Aorta (tissue), 5 donors: ENCODE measurements at places on chromosomes 6 and 20. TPM values are rescaled to one million over a fixed set of nuclear protein-coding genes. Genes with fewer than 3 reads are reported as not detected.

GRCh38 chr20:47971058-47971791, 185.9 kb upstream of the SULF2 start:
- no peaks in the 10 kb centered on the region for H3K27me3 ChIP-seq
- no peak for DNase-seq
- H3K4me3 ChIP-seq = no peak overlapping the region
- no peak overlapping the region for H3K27ac ChIP-seq
- no peaks in the 10 kb centered on the region for H3K36me3 ChIP-seq
- H3K4me1 ChIP-seq = no peaks in the 10 kb centered on the region

DNA sequence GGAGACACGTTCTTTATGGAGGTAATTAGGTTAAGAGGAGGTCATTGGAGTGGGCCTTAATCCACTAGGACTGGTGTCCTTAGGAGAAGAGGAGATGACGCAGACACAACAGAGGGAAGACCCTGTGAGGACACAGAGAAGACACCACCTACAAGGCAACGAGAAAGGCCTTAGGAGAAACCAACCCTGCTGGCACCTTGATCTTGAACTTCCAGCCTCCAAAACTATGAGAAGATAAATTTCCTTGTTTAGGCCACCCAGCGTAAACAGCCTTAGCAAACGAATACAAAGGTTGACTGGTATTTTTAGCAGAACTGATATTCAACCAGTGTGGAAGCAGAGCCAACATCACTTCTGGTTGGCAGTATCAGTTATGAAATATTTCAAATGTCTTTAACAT, 75.2 kb downstream of the GFOD1 start:
- DNase-seq = no peak
- no peaks in the 10 kb centered on the region for H3K27me3 ChIP-seq
- H3K4me3 ChIP-seq = no peak overlapping the region
- H3K36me3 ChIP-seq = no peaks in the 10 kb centered on the region
- H3K27ac ChIP-seq = no peak overlapping the region
- H3K4me1 ChIP-seq = peaks cover 9% of the 10 kb centered on the region

The SAMD3 gene
- total RNA-seq = 1.2 TPM

- no peak for DNase-seq
Measured at GRCh38 chr6:155578251-155578650, 122.6 kb upstream of the NOX3 start.

The THEMIS gene
- 1.7 TPM for total RNA-seq

DNA sequence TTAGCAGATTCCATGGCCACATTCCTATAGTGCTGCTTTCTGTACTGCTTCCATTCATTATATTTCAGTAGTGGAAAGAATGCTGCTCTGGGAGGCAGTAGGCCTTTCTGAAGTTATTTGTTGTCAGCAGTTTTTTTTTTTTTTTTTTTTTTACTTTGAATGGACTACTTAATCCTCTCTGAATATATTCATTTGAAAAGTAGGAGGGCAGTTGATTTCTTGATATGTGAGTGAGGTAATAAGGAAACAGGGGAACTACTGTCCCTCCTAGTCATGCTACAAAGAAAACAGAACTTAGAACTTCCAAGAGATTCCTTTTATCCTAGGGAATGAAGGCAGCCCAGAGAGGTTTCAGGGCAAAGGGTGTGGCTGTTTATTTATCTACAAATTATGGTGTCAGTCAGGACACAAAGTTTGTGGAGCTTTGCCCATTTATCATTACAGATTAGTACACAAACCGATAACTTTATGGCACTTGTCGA, 155.9 kb downstream of the JARID2 start:
- no peaks in the 10 kb centered on the region for H3K4me1 ChIP-seq
- DNase-seq = no peak
- no peak overlapping the region for H3K27ac ChIP-seq
- no peak overlapping the region for H3K4me3 ChIP-seq

DNA sequence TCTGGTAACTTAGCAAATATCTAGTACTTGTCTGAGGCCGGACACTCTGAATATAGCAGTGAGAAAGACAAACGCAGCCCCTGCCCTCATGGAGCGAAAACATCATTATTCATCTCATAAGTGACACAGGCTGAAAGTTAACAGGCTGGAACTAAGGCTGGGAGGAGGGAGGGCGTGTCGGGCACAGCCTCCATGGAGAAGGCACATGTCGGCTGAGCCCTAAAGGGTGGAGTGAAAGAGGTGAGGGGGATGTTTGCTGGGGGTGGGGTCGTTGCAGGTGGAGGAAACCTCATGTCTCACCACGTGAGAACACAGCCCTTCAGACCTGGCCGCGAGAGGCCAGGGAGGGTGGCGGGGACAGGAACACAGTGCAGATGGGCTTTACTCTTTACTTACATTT, 108.8 kb upstream of the FOXC1 start:
- no peak overlapping the region for H3K27ac ChIP-seq
- no peaks in the 10 kb centered on the region for H3K4me1 ChIP-seq
- DNase-seq = no peak
- no peak overlapping the region for H3K4me3 ChIP-seq

DNA sequence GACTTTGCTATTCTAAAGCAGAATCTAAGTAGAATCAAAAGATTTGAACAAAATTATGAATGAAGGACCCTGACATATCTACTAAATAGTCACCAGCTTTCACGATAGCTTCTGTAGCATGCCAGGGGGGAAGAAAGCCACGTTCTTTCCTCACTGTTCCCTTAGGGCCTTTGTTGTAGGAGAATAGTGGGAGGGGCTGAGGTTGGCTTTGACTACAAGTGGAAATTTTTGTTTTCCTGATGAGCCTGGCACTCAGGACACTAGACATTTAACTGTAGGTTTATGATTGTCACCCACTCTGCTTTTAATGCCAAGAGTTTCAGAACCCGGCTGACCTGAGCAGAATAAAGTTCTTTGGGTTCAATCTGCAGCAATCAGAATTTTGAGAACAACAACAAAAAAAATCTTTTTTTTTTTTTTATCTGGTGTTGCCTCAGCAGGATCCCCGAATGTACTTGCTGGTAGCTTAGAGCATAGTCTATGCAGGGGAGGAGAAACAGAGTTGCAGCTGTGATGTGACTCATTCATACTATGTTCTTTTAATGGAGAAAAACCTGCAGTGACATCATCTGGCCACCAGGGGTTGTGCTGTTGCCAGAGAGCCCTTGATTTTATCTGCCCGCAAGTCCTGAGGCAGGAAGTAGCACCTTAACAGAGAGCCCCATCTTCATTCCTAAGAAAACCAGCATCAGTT, 38.5 kb downstream of the TPD52L1 start:
- no peak overlapping the region for H3K27ac ChIP-seq
- peak; percentile 58 for DNase-seq
- H3K4me1 ChIP-seq = peaks cover 7% of the 10 kb centered on the region
- no peaks in the 10 kb centered on the region for H3K27me3 ChIP-seq
- no peaks in the 10 kb centered on the region for H3K36me3 ChIP-seq

DNA sequence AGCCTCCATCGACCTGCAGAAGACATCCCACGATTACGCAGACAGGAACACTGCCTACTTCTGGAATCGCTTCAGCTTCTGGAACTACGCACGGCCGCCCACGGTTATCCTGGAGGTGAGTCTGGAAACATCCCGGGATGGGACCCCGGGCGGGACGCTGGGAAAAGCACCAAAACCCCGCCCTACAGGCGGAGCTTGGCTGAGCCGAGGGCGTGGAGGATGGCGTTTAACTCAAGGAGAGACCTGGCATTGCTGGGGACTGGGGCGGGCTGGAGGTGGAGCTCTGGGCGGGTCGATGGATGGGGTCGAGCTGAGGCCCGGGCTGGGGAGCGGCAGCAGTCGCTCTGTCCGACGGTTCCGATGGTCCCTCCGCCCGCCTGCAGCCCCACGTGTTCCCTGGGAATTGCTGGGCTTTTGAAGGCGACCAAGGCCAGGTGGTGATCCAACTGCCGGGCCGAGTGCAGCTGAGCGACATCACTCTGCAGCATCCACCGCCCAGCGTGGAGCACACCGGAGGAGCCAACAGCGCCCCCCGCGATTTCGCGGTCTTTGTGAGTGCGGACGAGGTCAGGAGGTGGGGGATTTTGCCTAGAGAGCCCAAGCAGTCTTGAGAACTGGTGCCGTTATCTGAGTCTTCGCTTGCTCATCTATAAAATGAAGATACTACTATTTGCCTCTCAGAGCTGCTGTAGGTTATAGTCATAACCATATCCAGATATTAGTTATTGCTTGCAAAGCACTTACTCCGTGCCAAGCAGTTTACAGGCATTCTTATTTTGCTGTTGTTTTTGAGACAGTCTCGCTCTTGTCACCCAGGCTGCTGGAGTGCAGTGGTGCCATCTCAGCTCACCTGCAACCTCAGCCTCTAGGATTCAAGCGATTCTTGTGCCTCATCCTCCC, 3.8 kb downstream of the SPAG4 start:
- H3K27ac ChIP-seq = no peak overlapping the region
- peak; percentile 85 for DNase-seq
- peak overlapping the region; percentile 10 for H3K4me3 ChIP-seq

DNA sequence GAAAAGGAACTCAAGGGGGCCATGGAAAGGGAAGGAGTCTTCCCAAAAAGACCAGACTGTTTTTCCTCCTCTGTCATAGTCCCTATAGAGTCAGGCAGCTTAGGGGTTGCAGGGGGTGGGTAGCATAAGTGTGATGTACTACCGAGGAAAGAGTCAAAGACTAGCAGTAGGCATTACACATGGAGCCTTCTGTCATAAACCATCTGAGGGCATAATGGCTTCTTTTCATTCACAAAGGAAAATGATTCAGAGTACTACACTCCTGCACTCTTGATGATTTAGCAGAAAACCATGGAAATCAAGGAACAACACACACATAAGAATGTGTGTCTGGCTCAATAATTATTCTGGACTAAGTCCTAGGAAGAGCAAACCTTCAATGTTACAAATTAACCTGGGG, 14.9 kb downstream of the PLN start:
- no peaks in the 10 kb centered on the region for H3K36me3 ChIP-seq
- H3K27ac ChIP-seq = no peak overlapping the region
- no peak for DNase-seq
- H3K4me1 ChIP-seq = no peaks in the 10 kb centered on the region

GRCh38 chr6:14241255-14242070, 123.9 kb downstream of the CD83 start:
- H3K27me3 ChIP-seq = no peaks in the 10 kb centered on the region
- no peak overlapping the region for H3K4me3 ChIP-seq
- no peak for DNase-seq

DNA sequence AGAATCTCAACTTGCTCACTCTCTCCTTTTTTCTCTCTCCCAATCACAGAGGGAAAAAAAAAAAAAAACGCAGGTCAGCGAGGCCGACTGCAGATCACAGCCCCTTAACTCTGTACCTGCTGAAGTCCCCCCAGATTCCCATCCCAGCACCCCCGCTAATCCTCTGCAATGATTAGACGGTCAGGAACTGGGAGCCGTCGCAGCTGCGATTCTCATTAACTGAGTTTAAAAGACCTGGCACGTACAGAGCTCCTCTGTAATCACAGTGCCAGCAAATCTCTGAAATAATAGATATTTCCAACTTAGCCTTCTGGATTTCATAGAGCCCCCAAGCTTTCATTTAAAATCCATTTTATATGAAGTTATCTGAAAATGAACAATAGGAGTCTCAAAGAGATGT, 84.4 kb downstream of the ANKRD60 start:
- no peak for DNase-seq
- no peak overlapping the region for H3K4me3 ChIP-seq
- no peak overlapping the region for H3K27ac ChIP-seq
- H3K4me1 ChIP-seq = peaks cover 8% of the 10 kb centered on the region
- no peaks in the 10 kb centered on the region for H3K36me3 ChIP-seq

GRCh38 chr6:120129228-120129627, 779.7 kb upstream of the MAN1A1 start:
- no peak for DNase-seq
- H3K27ac ChIP-seq = no peak overlapping the region
- H3K36me3 ChIP-seq = no peaks in the 10 kb centered on the region

GRCh38 chr20:62741191-62741691, 32.6 kb downstream of the NTSR1 start:
- DNase-seq = peak; percentile 67
- H3K4me3 ChIP-seq = no peak overlapping the region
- no peaks in the 10 kb centered on the region for H3K27me3 ChIP-seq
- H3K36me3 ChIP-seq = no peaks in the 10 kb centered on the region

GRCh38 chr20:33407251-33407650, 5.9 kb upstream of the CDK5RAP1 start:
- H3K36me3 ChIP-seq = peaks cover 5% of the 10 kb centered on the region
- DNase-seq = no peak
- H3K27ac ChIP-seq = no peak overlapping the region
- no peak overlapping the region for H3K4me3 ChIP-seq
- H3K4me1 ChIP-seq = no peaks in the 10 kb centered on the region
- H3K27me3 ChIP-seq = no peaks in the 10 kb centered on the region

DNA sequence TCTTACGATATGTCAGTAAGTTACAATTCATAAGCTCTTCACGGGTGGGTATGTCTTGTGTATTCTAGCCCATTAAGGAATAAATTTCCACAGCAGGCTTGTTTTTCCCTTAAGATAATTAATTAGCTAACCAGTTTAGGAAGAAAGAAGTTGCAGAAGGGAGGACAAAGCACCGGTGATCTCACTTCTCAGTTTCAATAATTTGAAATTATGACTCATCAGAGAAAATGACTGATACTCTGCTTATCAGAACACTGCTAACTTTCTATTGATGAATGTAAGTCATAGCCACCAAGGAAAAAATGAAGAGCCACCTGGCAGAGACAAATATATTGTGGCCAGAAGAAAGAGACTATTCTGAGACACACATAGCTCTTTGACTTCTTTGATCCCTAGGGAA, 35.0 kb upstream of the ENTPD6 start:
- H3K27me3 ChIP-seq = peaks cover 1% of the 10 kb centered on the region
- H3K27ac ChIP-seq = no peak overlapping the region
- no peaks in the 10 kb centered on the region for H3K4me1 ChIP-seq

- no peaks in the 10 kb centered on the region for H3K4me1 ChIP-seq
- H3K27ac ChIP-seq = no peak overlapping the region
- H3K27me3 ChIP-seq = peaks cover 1% of the 10 kb centered on the region
- DNase-seq = no peak
- no peaks in the 10 kb centered on the region for H3K36me3 ChIP-seq
- H3K4me3 ChIP-seq = no peak overlapping the region
Measured at GRCh38 chr6:90445533-90446108, 141.3 kb downstream of the MAP3K7 start.

DNA sequence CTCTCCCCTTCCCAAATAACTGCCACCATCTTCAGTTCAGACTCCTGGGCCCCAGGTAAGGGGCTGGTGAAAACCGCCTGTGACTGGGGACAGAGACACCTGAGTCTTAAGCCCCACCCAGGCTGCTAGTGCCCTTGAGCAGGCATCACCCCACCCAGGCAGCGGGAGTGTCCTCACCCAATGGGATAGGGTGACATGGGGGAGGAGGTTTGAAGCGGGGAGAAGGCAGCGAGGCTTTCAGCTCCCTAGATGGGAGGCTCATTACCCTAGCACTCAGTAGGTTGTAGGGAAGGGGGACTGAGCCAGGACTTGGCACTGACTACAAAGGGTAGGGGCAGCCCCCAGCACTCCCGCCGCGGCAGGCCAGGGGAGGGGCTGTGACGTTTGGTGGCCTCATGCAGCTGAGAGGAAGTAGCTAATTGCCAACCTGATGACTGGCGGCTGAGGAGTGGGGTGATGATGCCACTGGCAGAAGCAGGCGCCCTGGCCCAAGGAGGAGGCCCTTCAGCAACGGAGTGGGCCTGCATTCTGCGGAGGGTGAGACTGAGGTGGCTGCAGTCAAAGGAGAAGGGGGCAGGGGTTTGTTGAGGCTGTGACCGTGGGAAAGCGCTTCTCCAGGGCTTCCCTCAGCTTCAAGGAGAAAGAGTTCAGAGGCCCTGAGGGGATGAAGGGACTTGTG, 126.9 kb downstream of the MRPL14 start:
- H3K27me3 ChIP-seq = no peaks in the 10 kb centered on the region
- H3K4me3 ChIP-seq = no peak overlapping the region
- H3K4me1 ChIP-seq = no peaks in the 10 kb centered on the region
- H3K36me3 ChIP-seq = no peaks in the 10 kb centered on the region
- H3K27ac ChIP-seq = no peak overlapping the region
